ENCODE measurements at places on chromosomes 16 and 17.

DNA sequence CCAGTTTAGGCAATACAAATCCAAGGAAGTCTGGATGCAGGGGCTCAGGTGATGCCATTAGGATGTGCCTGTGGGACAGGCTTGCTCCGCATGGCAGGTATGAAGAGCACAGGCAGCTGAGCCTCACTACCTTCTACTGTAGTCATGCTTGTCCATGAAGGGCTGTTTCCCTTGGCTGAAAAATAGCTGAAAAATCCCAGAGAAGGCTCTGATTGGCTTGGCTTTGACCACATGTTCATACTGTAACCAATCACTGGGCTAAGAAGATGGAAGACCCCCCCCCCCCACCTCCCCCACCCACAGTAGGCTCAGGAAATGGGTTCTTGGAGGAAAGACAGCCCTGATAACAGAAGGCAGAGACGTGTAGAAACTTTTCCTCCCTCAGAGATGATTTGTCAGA is 66.5 kb upstream of the LGALS9 start:
- no peak for DNase-seq

GRCh38 chr17:17812211-17813054 is 24.4 kb downstream of the SREBF1 start:
- DNase-seq = no peak

DNA sequence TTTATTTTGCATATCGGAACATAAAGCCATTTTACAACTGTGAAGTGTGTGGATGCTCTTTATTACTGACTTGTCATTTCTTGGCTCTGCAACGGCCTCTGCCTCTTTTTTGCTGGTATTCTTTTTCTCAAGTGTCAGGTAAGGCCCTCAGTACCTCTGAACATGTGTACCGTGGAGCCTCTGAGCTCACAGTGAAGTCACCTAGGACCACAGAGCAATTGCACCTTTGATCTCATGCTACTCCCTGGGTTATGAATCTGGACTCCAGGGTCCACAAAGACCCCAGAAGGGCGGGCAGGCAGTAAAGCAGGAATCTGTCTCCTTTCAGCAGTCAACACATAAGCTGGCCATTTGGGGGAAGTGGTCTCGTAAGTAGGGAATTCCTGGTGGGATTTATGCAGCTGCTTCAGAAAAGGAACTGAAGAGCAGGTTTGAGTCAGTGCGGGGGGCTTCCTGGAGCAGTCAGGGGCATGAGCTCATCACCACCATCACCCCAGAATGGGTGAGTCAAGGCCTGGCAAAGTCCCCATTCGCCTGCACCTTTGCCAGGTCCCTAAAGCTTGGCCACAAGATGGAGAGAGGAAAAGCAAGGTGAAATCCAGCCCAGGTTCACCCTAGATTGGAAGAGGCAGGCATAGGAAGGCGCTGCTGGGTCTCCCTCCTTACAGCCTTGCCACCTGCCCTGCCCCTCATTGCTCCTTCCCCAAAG is 33.0 kb downstream of the TBX4 start:
- DNase-seq = peak; percentile 19

- no peak for DNase-seq
These were observed 107.2 kb upstream of the NACA2 start for GRCh38 chr17:61698244-61698643.

- DNase-seq = peak; percentile 84
These were observed 885 bp upstream of the VASN start for GRCh38 chr16:4370570-4371356.

DNA sequence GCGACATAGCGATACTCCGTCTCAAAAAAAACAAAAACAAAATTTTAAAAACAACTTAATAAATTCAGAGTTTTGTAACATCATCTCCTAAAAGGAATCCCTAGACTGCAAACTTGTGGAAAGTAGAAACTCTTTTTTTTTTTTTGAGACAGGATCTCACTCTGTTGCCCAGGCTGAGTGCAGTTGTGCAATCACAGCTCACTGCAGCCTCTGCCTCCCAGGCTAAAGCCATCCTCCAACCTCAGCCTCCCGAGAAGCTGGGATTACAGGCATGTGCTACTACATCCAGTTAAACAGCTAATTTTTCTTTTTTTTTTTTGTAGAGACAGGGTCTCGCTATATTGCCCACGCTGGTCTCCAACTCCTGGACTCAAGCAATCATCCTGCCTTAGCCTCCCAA is 19.7 kb downstream of the EZH1 start:
- no peak for DNase-seq

DNA sequence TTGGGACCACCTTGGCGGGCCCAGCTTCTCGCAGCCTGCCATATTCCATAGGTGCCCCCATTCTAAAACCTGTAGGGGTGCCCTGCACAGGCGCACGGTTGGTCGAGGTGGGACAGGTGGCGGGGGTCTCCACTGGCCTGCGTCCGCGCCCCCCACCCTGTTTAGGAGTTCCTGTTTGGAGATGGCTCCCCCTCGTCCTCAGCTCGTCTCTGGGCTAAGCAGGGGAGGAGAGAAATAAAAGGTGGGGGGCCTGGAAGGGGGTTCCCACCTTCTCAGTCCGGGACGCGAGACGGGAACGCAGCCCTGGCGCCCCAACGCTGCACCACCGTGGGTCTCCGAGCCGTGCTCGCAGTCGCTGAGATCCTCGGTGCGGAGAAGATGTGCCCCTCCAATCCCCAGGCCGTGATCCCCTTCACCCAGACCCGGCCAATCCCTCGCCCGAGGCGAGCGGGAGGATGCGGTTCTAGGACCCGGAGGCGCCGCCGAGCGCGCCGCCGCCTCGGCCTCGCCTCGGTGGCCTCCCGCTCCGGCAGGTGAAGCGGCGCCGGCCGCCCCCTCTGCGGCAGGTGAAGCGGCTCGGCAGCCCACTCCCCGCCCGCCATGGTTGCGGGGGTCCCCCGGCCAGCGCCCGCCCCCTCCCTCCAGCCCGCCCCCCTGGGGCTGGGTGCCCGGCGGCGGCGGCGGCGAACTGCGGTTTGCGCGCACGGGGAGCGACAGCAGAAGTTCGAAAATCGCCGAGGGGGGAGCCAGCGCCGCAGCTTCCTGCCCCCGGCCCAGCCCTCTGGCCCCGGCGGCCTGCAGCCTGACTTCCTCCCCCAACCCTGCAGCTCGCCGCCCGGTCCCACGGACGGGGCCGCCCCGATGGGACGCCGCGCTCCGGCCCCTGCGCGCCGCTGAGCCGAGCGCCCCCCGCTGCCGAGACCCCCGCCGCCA is at the start of gene FMNL1:
FMNL1 (plus strand) TSS at position 805 of the 933 bp plus-strand sequence. CDS start 240 bp downstream, outside the sequence.
- no peak for DNase-seq

DNA sequence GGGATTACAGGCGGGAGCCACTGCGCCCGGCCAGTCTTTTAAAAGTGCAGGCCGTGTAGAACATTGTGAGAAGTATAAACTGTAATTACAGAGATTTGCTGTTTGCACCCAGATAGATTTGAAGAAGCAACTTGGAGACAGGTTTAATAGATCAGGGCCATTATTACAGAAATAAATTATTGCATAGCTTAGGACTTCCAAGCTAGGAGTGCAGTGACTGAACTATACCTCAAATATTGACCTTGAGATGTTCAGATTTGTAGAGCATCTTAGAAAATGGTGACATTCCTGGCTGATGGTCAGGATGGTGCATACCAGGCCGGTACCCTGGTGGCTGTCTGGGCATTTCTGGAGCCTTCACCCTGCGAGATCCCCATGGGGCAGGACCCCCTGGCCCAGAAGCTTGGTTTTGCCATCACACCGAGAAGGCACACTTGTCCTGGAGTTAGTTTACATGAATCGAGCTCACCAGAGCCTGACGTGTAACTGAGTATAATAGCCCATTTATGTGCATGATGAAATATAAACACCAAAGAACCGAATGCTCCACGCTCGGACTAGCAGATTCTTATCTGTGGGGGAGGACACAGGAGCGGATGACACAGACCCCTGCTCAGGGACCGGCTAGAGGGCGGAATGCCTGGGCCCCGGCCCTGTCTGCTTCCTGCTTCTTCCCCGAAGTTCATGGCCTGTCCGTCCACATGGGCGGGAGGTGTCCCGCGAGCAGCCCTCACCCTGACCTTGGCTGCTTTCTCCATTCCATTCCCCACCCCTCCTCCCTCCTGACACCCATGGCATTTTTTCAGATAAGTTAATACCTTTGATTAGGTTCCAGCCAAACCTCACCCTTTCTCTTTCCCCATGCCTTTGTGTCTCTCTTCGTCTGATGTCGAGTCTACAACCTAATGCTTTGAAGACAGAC is 32.1 kb downstream of the CCDC40 start:
- peak; percentile 75 for DNase-seq

DNA sequence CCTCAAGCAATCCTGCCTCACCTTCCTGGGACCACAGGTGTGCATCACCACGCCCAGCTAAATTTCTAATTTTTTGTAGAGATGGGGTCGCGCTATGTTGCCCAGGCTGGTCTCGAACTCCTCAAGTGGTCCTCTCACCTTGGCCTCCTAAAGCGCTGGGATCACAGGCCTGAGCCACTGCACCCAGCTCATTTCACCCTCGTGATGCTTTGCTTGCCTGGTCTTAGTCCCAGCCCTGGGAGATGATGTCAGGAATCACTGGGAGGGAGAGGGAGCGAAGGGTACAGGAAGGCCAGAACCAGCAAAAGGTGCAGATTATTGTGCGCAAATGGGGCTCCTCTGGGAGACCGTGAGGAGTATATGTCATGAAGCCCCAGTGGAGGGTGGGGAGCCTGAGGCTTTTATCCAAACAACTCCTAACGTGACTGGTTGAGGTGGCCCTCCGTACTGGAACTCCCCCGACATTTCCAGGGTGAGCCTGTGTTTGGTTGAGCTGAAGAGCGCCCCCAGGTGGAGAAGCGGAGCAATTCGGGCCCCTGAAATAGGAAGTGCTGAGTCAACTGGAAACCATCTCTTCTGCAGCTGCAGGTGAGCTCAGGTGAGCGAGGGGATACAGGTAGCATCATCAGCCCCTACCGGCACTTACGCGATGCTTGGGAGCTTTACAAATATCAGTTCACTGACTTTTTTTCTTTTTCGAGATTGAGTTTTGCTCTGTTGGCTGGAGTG is 41.2 kb upstream of the HAPSTR1 start:
- DNase-seq = no peak

DNA sequence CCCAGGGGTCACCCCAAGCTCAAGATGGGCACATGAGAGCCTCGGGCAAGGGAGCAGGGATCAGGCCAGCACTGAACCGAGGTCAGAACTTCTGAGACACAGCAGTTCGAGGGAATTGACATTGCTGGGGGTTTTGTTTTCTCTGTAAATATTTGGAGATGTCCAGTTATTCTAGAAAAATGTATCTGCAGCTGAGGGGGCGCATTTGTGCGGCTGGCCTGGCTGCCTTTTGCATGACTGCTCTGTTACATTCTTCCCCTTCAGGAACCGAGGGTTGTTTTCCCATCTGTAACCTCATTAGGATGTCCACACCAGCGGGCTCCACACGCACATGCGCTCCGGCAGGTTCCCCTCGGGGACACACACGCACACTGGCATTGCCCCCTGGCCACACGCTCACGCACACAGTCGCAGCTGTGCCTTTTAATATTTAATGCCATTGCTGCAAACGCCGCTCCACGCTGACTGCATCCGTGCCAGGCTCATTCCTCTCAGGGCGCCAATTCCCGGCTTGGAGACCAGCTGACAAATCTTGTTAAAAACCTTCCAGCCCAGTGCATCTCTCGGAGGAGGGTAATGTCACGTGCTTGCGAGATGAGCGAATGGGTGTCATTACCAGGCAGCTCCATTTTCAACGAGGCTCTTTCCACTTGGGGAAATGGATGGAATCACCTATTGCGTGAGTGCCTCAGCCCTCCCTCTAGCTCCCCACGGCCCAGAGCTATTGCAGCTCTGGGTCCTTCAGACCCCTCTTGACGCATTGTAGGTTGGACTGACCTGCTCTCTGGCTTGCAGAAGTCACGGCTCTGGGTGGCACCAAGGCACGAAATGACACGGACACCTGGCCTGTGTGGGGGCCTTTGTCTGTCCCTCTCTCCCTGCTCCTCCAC is 13.1 kb downstream of the CCR7 start:
- DNase-seq = peak; percentile 96

- DNase-seq = no peak
These were observed 5.4 kb downstream of the OSBPL7 start for GRCh38 chr17:47816111-47816735.

- DNase-seq = no peak
These were observed 9.7 kb upstream of the BAHCC1 start for GRCh38 chr17:81385320-81386111.

GRCh38 chr17:50605429-50605828 is 29.3 kb upstream of the ABCC3 start:
- peak; percentile 36 for DNase-seq

- no peak for DNase-seq
These were observed 124.7 kb downstream of the FOXL1 start for GRCh38 chr16:86702824-86703588.

DNA sequence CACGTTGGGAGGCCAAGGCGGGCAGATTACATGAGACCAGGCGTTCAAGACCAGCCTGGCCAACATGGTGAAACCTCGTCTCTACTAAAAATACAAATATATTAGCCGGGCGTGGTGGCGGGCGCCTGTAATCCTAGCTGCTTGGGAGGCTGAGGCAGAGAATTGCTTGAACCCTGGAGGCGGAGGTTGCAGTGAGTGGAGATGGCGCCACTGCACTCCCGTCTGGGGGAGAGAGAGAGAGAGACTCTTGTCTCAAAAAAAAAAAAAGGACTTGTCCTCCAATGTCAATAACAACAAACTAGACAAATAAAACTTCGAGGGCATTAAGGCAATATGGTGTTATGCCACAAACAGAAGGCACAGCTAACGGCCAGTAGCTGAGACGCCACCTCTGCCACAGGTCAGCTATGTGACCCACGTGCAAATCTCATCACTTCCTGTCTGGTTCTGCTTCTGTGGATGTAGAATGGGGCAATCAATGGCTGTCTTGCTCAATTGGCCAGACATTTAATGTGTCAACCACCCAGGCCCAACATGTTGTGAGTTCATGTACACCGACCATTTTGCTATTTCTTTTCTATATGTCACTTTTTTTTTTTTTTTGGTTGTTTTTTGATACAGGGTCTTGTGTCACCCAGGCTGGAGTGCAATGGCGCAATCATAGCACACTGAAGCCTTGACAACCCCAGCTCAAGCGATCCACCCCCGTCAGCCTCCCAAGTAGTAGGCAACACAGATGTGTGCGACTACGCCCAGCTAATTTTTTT is 834 bp upstream of the TXNDC11 start:
- peak; percentile 37 for DNase-seq

GRCh38 chr16:83301971-83302370 is 505.8 kb upstream of the HSBP1 start:
- no peak for DNase-seq

All from astrocyte (in vitro differentiated cells and primary cell).